ENCODE measurements at places on chromosomes 7 and 10. TPM values are rescaled to one million over a fixed set of nuclear protein-coding genes. Genes with fewer than 3 reads are reported as not detected.

Gene RABGEF1
- 15.7 TPM for total RNA-seq

Gene CYP26C1
- total RNA-seq: not detected

- H3K27ac ChIP-seq: no peak overlapping the region
- no peaks in the 10 kb centered on the region for H3K4me1 ChIP-seq
- DNase-seq: no peak
- H3K36me3 ChIP-seq: no peaks in the 10 kb centered on the region
Measured at GRCh38 chr10:64175271-64175962, 654.2 kb downstream of the REEP3 start.

DNA sequence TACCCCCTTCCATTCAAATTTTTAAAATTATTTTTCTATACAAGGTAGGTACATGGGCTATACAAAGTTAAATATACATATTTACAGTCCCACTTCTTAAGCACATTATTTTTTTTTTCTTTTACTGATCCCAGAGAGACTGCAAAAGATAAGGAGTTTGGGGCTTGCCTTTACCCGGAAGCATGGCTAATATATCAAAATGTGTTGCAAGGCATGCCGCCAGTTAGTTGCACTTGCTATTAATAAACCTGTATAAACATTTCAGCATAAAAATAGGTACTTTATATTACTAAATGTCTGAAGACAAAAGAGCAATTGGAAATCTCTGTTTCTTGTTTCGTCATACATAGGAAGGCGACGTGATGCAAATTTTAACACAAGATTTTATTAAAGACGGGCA, 21.5 kb upstream of the PDLIM1 start:
- H3K4me1 ChIP-seq: peaks cover 35% of the 10 kb centered on the region
- no peak for DNase-seq
- H3K4me3 ChIP-seq: no peak overlapping the region

DNA sequence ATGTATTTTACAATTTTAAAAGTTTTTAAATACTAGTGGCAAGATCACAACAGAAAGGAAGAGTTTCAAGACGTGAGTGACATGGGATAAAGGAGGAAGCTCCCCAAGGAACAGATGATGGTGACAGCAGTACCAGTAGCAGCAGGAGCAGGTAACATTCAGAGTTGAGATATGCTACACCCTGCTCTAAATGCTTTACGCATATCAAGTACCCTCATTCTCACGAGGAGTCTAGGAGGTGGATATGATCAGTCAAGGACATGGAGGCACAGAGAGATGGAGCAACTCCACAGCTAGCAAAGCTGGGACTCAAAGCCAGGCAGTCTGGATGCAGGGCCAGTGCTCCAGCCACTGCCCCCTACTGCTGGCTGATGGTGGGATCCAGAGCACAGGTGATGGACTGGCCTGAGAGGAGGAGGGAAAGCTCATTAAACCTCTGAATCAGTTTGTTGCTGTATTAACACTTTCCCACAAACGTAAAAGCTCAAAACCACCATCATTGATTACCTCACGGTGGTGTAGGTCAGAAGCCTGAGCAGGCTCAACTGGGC, 17.5 kb downstream of the RP9 start:
- no peaks in the 10 kb centered on the region for H3K27me3 ChIP-seq
- no peak overlapping the region for H3K4me3 ChIP-seq
- H3K4me1 ChIP-seq: no peaks in the 10 kb centered on the region
- DNase-seq: peak; percentile 20
- H3K27ac ChIP-seq: no peak overlapping the region
- peaks cover 11% of the 10 kb centered on the region for H3K36me3 ChIP-seq

DNA sequence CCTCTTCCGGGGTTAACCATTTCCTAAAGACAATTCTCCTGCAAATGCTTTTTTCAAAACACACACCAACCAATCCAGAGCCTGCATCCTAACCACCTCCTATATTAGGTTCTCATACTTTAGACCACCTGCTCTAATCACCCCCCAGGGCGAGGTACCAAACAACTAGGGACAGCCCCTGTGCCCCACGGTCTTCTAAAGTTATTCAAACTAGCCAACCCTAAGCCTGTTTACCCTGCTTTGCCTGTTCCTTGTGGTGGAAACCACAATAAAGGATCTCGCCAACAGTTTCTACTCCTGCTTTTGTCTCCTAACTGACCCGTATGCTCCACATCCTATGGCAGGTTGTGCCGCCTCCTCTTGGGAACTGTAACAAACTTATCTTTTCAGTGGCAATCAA, 21.1 kb downstream of the SP4 start:
- H3K27me3 ChIP-seq: no peaks in the 10 kb centered on the region
- peaks cover 28% of the 10 kb centered on the region for H3K36me3 ChIP-seq
- peaks cover 3% of the 10 kb centered on the region for H3K4me1 ChIP-seq
- no peak overlapping the region for H3K4me3 ChIP-seq
- peak; percentile 25 for DNase-seq
- H3K27ac ChIP-seq: no peak overlapping the region

DNA sequence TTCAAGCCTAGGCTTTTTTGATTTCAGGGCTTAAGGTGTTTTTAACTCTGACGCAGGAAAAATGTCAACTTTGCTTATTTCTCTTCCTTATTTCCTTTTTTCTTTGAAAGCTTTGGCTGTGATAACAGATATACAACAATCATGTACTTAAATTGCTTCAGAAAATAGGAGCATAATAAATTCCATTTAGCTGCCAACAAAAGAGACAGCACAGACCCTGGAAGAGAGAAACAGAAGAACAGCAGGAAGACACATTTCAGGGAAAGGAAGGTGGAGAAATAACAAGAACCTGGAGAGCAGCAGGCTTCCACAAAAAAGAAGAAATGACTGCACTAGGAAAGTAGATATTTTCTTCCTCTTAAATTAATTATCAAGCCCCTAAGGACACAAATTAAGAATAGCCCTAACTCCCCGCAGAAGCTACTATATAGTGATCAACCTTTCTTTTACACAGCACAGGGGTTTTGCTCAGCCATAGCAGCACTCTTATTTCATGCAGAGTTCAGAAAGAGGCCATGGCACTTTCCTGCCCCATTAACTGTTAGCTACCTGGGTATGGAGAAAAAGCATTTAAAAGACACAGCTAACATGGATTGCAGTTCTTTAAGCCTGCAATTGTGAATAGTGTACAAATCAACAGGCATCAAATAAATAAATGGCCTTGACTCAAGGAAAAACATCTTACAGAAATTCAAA, 61.5 kb downstream of the IQUB start:
- no peak overlapping the region for H3K27ac ChIP-seq
- H3K27me3 ChIP-seq: no peaks in the 10 kb centered on the region
- no peaks in the 10 kb centered on the region for H3K4me1 ChIP-seq
- no peak overlapping the region for H3K4me3 ChIP-seq
- DNase-seq: no peak
- no peaks in the 10 kb centered on the region for H3K36me3 ChIP-seq

DNA sequence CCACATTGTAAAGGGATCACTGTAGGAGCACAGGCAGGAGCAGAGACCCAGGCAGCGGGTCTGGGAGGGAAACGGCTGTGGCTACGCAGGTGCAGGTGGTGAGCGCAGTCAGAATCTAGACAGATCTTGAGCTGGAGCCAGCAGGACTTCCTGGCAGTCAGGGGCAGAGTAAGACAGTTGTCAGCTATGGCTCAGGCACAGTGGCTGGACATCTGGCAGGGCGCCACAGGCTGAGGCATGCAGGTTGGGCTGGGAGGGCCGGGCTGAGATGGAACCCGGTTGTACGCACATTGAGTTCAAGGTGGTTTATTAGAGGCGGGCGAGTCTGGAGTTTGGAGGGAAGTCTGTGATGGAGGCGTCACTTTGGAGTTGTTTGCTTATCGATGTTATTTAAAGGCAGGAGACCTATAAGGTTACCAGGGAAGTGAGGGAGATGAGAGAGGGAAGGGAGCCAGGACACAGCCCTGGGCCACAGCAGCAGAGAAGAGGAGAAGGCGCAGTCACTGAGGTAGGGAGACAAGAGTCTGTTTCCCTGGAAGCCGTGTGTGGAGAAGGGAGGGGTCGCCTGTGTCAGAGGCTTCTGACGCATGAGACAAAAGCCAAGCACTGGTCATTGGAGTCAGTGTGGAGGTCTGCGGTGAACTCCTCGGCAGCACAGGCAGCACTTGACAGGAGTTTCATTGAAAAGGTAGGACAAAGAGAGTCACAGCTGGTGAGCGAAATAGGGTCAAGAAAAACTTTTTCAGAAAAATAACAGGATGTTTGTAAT, 73.8 kb downstream of the LANCL2 start:
- H3K4me1 ChIP-seq: no peaks in the 10 kb centered on the region
- no peak for DNase-seq
- no peaks in the 10 kb centered on the region for H3K27me3 ChIP-seq
- H3K27ac ChIP-seq: no peak overlapping the region

DNA sequence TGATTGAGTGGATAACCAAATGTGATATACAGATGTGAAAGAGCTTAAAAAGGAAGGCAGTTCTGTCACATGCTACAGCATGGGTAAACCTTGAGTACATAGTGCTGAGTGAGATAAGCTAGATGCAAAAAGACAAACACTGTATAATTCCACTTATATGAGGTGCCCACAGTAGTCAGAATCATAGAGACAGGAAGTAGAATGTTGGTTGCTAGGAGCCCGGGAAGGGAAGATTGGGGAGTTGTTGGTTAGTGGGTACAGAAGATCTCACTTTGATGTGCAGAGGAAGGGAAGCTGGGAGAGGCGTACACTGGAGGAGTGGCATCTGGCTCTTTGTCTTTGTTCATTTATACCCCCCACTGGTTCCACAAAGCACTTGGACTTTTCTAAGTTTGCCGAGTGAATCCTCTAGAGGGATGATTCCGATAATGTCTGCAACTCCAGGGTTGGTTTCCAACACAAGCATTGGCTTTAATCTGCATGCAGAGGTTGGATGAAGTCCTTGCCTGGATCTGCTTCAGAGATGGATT, 39.5 kb downstream of the TSPAN14 start:
- no peak overlapping the region for H3K4me3 ChIP-seq
- H3K36me3 ChIP-seq: no peaks in the 10 kb centered on the region
- no peak for DNase-seq
- 0 out of 2 replicates have a peak overlapping the region, but pooled peaks have one; percentile 10 for H3K27ac ChIP-seq
